ENCODE measurements at places on chromosomes 1 and 21.
A peak's percentile ranks its signal among the peaks of the same experiment; 100 is the strongest.

GRCh38 chr1:178142806-178143205, 48.9 kb downstream of the RASAL2 start:
- DNase-seq: no peak

DNA sequence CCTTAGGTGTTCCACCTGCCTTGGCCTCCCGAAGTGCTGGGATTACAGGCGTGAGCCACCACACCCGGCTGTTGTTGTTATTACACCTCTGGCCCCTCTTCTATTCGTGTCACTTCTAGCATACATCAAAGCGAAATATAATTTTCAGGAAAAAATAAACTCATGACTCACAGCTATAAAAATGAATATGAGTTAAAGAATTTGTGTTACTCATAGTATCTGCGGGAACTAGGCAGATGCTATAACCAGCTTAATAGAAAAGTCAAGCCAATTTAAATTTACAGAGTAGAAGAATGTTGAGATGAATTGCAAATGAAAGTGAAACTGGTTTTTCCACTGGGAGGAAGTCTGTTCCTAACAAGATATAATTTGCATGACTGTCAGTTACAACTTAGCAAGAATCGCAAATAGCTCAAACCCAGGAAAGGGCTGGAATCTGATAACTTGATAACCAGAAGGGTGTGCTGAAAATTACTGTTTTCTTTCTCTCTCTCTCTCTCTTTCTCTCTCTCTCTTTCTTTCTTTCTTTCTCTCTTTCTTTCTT, 11.2 kb downstream of the OR2W3 start:
- DNase-seq: peak; percentile 84

- DNase-seq: peak; percentile 54
Observed at GRCh38 chr1:966704-967300, 520 bp downstream of the PLEKHN1 start.

GRCh38 chr1:93662481-93663207, 19.0 kb downstream of the BCAR3 start:
- peak; percentile 30 for DNase-seq

GRCh38 chr1:152967201-152967600, 3.2 kb upstream of the SPRR4 start:
- no peak for DNase-seq

GRCh38 chr1:112230232-112230631, 165.8 kb upstream of the CTTNBP2NL start:
- DNase-seq: no peak

GRCh38 chr1:236351875-236352573, 42.1 kb upstream of the EDARADD start:
- no peak for DNase-seq

DNA sequence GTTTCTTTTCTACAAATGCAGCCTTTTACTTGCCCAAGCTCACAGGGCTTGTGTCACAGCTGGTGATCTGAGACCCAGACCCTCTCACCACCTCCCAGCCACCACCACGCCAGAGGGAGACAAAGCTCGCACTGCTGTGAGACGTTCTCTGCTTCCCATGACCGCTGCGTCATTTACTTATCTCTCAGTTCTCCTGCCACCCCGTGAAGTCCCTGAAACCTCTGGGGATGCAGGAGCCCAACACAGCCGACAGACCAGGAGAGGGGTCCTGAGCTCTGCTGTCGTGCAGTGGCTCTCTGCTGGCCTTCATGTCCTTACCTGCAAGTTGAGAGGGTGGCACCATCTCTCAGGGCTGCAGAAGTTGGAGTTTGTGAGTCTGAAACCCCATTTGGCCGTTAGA, 77.7 kb downstream of the SLC16A1 start:
- DNase-seq: no peak

DNA sequence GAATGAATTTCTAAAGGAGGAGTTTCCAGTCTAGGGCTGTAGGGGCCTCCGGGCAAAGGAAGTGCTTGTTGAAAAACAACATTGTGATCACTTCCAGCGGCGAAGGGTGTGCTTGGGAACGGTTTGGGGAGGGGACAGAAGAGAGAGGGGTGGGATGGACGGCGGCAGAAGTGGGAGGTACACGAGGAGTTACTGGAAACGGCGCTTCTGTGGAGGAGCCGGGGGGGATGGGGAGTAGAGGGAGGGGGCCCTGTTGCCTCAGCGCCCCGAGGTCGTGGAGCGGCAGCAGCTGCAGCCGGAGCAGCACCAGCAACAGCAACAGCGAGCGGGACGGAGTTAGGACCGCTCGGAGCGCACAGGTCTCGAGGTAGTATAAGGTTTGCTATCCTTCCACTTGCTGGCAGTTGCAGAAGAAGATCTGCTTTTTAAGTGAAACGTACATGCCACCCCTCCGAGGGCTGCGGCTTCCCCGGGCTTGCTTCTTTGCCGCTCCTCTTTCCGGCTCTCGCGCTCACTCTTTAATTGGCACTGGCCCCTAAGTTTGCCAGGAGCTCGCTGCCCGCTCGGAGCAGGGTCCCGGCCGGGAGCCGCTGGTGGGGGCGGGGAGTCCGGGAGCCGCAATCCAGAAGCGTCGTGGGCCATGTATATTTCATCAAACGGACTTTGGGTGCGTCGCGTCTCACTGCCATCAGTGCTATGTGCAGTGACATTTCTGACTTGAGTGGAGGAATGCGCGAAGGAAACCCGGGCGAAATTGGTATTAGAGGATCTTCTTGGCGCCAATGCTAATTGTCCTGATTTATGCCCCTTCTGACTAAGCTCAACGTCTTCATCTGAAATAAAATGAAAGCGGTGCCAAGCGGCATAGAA, 771 bp upstream of the NTNG1 start:
- DNase-seq: peak; percentile 54

GRCh38 chr1:177973585-177973984, 3.7 kb upstream of the SEC16B start:
- peak; percentile 23 for DNase-seq

DNA sequence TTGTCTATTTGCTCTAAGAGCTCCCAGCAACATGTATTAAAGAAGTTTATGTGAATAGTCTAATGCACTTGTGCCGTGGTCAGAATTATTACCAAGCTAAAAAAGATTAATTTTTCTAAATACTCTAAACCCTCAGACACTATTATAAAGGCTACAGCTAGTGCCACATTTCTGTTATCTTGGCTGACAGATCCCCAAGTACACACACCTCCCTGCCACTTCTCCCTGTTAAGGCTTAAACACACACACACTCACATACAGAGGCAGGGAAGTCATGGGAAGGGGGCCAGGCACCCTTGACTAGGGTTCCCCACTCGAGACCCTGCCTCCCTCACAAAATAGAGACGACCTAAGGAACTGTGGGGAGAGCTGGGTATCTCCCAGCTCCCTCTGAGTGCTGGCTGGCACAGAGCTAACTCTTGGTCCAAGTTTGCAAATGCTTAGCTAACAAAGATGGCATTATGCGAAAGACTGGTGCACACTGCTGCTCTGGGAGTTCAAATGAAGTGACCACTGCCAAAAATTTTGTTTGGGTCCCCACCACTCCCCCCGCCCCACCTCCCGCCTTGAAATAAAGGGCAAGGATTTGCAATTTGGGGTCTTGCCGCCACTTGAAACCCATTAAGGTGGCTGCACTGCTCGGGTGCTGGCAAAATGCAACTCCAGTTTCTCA, 9.8 kb downstream of the SSBP3 start:
- no peak for DNase-seq

Data from HCEC 1CT (cell line).